ENCODE measurements at places on chromosomes 13 and 19. TPM values are rescaled to one million over a fixed set of nuclear protein-coding genes. Genes with fewer than 3 reads are reported as not detected.

Gene EXOC3L2
- 2.9 TPM for total RNA-seq

DNA sequence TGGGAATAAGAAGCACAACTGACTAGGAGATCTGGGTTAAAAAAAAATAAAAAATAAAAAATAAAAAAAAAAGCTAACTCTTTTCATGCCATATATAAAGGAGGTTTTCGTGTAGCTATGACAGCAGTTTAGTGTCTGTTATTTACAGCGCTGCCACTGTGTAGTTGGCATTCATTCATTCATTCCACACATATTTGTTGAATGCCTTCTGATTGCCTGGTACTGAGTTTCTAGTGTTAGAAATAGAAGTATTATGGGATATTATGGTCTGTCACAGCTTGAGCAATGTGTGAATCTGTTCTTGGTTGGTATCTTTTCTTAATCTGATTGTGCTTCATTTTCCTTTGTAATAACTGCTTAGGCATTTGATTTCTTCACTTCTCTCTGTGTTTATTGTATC is 237.4 kb downstream of the NBEA start:
- no peak for DNase-seq

GRCh38 chr13:51252954-51253532 is 30.8 kb downstream of the FAM124A start:
- DNase-seq = no peak

Gene ZNF835
- 2.0 TPM for total RNA-seq

DNA sequence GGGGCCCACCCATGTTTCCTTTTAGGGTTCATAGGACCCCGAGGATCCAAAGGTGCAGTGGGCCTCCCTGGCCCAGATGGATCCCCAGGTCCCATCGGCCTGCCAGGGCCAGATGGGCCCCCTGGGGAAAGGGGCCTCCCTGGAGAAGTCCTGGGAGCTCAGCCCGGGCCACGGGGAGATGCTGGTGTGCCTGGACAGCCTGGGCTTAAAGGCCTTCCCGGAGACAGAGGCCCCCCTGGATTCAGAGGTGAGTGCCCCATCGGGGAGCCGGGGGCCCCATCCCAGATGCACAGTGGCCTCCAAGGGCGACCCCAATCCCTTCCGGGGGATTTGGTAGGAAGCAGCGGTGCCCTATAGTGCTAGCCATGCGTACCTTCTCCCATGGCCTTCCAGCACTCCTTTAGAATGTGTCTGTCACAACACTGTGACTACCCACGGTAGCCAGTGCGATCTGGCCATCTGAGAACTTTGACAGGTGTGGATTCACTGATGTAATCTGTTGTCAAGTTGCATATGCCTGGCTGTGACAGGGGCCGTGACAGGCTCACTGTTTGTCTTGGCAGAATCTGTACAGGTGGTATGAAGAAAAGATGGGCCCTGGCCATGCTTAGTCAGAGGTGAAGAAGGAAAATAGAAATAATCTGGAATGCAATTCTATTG is 88.5 kb downstream of the RAB20 start:
- DNase-seq = no peak

- peak; percentile 22 for DNase-seq
These were observed 44.8 kb downstream of the CCDC70 start for GRCh38 chr13:51906581-51906980.

DNA sequence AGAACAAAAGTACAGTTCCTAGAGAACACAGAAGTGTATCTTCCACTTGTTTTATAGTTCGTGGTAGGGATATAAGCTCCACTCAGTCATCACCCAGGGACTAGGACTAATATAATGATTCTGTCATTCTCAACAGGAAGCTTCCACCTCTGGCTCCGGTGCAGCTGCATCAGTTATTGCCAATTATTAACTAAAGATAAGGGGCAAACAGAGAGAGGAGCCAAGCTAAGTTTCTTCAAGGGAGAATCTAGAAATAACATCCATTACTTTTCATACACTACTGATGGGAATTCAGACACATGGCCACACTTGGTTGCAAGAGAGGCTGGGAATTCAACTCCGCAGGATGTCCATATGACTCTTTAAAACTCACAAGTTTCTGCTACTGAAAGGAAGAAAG is 917.9 kb downstream of the OLFM4 start:
- no peak for DNase-seq

DNA sequence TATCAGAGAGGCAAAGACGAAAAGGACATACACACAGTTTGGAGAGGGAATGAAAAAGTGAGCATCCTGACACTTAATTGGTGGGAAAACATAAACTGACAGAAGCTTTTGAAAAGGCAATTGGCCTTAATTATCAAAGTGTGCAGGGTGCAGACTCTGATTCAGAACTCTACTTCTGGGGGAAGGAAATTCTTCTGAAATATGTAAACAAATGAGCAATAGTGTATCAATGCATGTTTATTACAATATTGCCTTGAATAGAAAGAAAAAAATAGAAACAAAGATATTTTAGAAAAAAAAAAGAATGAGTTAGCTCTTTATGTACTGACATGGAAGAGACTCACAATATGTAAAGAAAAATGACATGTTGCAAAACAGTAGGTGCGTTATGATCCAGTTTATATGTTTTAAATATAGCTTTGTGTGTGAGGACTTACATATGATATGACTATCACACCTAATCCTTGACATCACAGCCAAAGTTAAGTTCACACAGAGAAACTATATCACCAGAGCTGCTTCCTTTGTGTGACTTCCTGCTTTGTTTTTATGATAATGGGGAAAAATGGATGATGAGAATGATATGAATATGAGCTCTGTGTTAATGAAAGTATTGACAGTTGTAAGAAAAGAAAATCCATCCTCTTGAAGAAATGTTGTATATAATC is 182.4 kb downstream of the KCTD12 start:
- DNase-seq = no peak

DNA sequence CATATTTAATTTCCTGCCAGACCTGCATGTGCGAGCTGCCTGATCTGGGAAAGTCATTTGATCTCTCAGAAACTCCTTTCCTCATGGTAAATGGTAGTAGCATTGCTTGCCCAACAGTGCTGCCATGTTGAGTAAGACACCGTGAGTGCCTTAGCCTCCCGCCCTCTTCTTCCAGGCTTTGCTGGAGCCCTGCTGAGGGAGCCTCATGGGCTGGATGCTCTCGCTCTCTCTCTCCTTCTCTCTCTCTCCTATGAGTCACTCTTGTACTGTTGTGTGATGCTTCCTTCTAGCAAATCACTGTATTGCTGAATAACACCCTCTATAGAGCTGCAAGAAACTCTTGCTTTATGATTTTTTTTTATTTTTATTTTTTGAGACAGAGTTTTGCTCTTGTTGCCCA is 365.5 kb downstream of the UQCRFS1 start:
- DNase-seq = no peak

Gene PEG3
- 11.6 TPM for total RNA-seq

DNA sequence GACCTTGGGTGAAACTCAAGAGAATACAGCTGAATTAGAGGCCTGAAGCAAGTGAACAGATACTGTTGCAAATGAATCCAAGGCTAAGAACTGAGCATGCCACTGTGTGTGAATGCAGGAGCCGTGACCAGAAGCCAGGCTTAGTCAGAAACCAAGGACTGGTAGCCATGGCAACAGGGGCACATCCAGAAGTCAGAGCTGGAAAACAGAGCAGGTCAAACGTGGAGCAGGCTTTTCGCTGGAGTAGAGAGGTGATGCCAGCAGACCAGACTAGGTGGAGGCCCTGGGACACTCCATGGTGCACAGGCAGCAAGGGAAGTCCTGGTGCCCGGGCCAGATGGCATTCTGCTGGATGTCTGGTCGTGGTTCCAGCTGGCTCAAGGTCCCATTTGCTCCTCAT is 564.1 kb downstream of the PCDH9 start:
- DNase-seq = no peak

DNA sequence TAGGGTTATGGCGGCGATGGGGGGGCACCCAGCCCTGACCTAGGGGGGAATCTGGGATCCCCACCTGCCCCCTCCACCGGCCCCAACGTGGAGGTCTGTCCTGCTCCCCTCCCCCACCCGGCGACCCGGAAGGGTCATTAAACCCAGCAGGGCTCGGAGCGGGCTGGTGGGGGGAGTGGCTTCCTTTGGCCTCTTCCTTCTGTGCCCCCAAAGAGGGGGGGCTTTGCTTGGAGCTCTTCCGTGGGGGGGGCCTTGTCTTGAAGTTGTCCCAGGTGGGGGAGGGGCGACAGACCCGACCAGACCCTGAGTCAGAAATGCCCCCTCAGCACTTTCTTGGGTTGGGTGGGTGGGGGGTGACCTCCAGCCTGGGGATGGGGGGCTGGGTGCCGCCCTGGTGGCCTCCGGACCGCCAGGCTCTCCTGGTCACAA is 1.5 kb downstream of the ARID3A start:
- DNase-seq = no peak

Gene SMAD9
- total RNA-seq = 14.2 TPM

- no peak for DNase-seq
These were observed 5.8 kb upstream of the REXO1 start for GRCh38 chr19:1854039-1854541.

Gene GGN
- 0.51 TPM for total RNA-seq
